ENCODE measurements at places on chromosomes 13 and 19.
A peak's percentile ranks its signal among the peaks of the same experiment; 100 is the strongest.

GRCh38 chr19:34662919-34663318, 14.0 kb downstream of the SCGB2B2 start:
- no peak for DNase-seq

GRCh38 chr13:39012608-39013007, 22.0 kb upstream of the STOML3 start:
- no peak for DNase-seq

- no peak for DNase-seq
Measured at GRCh38 chr19:17078920-17079709, 3.5 kb downstream of the MYO9B start.

- no peak for DNase-seq
Measured at GRCh38 chr19:9040131-9040530, 29.9 kb upstream of the MUC16 start.

GRCh38 chr19:17326595-17326966, 8.1 kb downstream of the ANO8 start:
- DNase-seq = no peak

- DNase-seq = peak; percentile 19
Measured at GRCh38 chr19:28466107-28467045, 746.6 kb downstream of the UQCRFS1 start.

DNA sequence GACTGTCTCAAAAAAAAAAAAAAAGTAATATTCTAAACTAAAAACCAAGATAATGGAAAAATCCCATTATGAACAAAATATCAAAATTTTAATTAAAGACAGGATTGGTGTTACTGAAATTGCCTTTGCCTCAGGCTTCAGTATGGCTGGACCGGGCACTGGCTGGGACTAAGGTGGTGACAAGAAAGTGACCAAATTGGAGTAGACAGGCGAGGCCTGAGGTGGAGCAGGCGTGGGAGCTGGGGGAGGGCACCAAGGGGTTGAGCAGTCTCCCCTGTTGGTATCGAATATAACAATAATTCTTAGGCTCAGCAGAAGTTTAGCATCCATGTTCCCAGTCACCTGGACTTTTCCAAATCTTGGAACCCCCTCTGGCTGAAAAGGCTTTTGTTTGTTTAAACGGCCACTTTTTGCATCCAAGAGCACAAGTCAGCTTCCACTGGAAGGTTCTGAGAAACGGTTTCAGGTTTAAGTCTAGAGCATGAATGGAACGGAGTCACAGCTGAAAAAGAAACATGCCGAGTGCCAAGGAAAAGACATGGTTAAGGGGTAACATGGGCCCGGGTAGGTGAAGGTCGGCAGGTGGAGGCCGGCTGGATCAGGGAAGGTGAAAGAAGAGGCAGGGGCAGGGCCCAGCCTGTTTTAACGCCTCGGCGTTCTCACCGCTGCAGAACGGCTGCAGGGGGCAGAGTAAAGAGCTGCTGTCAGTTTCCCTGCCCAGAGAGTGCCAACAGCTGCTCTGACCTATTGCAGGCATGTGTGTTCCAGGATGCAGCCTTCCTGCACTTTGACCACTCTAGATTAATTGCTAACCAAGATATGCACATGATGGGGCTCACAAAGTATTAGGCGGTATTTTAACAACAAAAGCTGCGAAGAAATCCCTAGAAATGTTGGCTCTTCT, 104.4 kb downstream of the TM9SF2 start:
- no peak for DNase-seq

- peak; percentile 62 for DNase-seq
Measured at GRCh38 chr19:11339254-11340098, at the start of gene RAB3D. RAB3D (minus strand) TSS chr19:11339657; CDS start chr19:11337399, 2,258 bp downstream.

GRCh38 chr13:100100115-100100879, 11.4 kb downstream of the PCCA start:
- peak; percentile 85 for DNase-seq

DNA sequence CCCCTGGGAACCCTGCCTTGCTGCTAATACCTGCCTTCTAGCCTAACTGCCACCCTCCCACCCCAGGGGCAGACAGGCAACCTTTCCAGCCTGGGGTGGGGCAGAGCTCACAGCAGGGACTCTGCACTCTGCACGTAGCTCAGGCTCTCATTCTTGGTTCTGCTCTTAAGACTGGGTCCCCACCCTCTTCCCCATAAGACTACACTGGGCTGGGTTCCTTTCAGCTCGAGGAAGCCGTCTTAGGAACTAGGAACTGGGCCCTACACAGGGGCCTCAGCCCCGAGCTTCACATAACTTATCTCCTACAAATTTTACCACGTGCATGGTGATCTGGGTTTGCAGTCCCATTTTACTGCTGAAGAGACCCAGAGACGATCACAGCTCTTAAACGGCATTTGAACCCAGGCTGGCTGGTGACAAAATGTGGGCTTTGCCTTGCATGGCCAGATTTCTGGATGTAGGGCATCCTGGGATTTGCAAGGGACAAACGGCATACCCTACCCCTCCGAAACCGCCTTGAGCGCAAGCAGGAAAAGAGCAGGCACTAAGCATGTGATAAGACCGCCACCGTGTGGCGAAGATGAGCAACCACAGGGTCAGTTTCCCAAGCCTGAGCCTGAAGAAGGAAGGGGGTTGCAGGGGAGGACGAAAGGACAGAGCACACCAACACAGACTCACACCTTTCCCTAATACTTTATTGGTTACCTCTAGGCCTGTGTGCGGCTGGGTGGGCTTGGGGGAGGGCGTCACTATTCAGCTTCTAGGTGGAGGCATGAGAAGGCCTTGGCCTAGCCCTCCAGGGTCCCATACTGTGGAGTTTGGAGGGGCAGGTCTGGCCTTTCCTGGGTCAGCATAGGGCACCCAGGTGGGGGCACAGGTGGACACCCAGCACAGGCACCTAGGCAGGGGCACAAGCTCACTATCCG, 5.1 kb downstream of the JUNB start:
- peak; percentile 47 for DNase-seq

GRCh38 chr13:98155475-98156109, 12.7 kb downstream of the FARP1 start:
- DNase-seq = no peak

GRCh38 chr13:80444240-80445015, 103.5 kb upstream of the SPRY2 start:
- DNase-seq = no peak

GRCh38 chr13:100528820-100529219, 59.8 kb downstream of the GGACT start:
- DNase-seq = no peak

DNA sequence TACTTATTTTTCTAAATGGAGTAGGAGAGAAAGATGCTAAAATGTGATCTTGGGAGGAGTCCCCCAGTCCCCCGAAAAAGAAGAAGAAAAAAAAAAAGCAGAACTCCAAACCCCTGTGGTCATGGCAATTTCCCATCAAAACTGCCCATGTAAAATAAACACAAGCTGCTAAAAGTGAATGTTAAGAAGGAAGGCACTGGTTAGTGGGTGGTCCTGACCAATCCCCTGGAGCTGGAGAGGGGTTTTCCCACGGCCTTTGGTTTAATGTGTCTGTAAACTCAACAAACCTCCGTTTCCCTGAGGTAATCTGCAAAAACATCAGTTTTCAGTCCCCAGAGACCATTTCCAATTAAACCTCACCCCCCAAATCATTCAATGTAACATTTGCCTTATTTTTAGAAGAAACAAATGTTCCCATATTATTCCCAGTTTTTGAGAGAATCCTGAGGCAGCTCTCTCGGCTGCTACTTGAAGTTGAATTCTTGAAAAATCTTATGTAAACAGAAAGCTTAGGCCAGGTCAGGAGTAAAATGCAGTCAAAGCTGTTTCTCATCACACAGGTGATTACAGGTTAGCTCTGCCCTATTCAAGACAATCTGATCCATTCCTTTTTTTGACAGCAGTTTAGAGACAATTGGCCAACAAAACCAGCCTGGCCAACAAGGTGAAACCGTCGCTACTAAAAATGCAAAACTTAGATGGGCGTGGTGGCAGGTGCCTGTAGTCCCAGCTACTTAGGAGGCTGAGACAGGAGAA, 17.0 kb downstream of the RAB3D start:
- no peak for DNase-seq

DNA sequence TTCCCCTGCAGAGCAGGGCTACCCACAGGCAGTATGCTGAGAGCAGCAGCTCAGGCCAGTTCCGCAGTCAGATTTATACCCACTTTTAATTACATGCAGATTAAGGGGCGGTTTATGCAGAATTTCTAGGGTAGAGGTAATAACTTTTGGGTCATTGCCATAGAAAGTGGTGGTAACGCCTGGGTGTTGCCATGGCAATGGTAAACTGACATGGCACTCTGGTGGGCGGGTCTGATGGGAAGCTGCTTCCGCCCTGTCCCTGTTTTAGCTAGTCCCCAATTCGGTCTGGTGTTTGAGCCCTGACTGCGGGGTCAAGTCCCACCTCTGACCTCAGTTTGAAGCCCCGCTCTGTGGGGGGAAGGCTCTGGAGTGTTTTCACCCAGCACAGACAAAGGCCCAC, 141.1 kb upstream of the VSTM2B start:
- no peak for DNase-seq

GRCh38 chr19:38209152-38209551, 14.9 kb downstream of the DPF1 start:
- no peak for DNase-seq

- DNase-seq = no peak
Measured at GRCh38 chr19:39407410-39407659, 688 bp downstream of the ZFP36 start.
